ENCODE measurements at places on chromosomes 12 and 14.

DNA sequence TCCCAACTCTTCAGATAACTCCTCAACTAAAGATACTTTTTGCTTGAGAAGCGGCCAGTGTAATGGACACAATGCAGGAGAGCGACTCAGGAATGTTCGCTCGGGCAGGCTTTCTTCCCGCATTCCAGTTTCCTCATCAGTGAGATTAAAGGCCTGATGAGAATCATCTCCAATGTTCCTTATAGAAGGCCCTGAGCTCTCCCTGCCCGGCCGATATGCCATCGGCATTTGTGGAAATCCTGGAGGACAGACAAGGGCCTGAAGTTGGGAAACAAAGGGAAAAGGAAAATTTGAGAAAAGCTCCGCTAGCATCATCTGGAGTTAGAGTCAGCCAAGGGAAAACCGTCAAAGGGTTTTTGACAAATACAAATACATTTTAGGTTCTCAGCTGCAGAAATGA lies 38.0 kb upstream of the FOXN3 start:
- no peak for DNase-seq

DNA sequence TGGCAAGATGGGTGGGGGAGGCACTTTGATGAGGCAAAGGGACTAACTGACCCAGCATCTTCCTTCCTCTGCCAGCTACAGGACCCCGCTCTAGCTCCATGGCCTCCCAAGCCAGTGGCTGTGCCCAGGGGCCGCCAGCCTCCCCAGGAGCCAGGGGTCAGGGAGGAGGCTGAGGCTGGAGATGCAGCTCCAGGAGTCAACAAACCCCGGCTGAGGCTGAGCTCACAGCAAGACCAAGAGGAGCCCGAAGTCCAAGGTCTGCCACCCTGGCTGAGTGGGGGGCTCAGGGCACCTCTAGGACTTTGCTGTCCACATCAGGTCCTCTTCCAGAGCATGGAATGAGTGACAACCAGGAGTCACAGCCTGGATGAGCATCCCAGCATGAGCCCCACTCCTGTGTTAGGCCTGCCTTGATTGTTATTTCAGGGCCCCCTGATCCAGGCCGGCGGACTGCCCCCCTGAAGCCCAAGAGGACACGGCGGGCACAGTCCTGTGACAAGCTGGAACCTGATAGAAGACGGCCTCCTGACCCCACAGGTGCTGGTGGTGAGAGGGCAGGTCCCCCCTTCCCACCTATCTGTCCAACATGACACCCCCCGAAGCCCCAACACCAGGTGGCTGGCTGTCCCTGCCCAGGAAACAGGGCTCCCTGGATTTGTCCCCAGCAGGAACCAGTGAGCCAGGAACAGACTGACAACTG lies 2.5 kb upstream of the CPNE6 start:
- no peak for DNase-seq

DNA sequence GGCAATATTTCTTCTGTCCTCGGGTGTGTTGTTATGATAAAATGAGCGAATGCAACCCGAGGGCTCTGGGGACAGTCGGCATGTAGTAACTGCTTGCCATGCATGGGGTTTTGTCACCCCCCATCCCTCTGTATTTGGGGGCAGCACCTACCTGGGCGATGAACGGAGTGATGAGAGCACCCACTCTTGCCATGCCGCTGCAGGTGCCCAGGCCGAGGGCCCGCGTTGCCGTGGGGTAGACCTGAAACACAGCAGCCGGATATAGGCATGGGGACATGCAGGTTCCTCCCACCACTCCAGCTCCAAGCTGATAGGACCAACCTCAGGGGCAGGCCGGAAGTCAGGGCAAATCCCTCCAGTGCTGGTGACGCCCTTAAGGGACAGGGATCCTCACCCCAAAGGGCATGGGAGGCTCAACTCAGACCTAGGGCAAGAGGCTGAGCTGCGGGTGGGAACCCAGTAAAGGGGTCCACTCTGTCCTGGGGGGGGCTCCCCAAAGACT lies 35.8 kb downstream of the DAO start:
- no peak for DNase-seq

DNA sequence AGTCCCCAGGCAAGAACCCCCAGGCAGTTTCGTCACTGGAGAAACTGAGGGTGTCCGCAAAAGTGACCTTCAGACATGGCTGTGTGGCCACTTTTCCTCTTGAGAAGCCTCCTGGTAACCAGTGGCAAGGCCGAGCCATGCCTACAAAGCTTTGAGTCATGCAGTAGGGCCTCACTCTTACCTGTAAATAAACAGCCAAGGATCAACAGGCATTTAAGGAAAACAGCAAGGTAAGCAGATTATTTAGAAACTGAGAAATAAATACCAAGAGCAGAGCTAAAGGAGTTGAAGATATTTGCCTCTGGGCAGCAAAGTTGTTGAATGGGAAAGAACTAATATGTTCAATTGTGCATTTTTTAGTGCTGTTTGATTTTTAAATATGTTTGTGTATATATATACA lies 141.0 kb upstream of the BCL2L14 start:
- DNase-seq = no peak

DNA sequence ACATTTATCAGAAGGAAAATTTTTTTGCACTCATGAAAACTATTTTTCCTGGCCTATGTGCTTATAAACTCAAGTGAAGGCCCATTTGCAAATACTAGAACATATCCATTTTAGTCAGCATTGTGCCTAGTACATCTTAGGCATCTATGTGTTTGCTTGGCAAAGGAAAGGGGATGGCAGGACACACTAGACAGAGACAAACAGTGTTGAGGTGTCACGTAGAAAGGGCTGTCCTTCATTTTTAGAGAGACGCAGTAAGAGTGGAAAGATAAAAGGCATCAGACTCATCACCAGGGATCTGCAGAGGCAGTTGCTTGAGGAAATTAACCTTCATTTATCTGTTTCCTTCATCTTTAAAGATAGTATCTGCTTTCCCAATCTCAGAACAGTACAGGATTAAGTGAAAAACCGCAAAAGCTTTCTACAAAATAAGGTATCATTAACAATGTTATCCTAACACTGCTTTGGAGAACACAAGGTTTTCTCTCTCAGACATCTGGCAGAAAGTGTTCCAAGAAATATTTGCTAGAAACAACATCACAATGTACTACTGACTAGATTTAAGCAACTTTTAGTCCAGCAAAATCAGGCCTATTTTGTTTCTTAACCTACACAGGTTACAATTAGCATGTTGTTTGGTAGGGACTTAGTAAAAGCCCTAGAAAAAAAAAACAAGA lies 2.0 kb downstream of the YBX3 start:
- DNase-seq = no peak

- DNase-seq = no peak
Measured at GRCh38 chr14:34053666-34054065, 102.8 kb upstream of the EGLN3 start.

DNA sequence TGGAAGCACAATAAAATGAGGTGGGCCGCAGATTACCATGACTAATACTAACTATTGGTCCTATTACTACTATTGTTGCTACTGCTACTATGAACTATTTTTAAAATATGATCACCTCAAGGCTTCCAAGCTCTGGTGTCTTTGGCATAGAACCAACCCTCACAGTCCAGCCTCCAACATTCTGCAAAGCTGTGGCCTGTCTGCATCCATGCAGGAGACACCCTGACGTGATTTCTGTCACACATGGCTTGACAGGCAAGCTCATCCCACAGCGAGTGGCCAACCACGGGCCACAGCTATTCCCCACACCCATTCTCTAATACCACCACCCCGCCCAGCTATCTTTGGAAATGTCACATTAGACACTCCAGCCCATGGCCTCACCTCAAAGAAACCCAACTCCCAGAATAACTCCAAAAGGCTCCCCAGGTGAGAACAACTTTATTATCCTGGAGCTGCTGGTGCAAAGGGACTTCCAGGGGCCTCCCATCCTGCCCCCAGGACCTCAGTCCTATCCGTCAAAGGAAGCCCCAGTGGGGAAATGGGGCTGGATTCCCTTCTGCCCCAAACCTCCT lies 14.4 kb downstream of the ISCU start:
- DNase-seq = no peak

DNA sequence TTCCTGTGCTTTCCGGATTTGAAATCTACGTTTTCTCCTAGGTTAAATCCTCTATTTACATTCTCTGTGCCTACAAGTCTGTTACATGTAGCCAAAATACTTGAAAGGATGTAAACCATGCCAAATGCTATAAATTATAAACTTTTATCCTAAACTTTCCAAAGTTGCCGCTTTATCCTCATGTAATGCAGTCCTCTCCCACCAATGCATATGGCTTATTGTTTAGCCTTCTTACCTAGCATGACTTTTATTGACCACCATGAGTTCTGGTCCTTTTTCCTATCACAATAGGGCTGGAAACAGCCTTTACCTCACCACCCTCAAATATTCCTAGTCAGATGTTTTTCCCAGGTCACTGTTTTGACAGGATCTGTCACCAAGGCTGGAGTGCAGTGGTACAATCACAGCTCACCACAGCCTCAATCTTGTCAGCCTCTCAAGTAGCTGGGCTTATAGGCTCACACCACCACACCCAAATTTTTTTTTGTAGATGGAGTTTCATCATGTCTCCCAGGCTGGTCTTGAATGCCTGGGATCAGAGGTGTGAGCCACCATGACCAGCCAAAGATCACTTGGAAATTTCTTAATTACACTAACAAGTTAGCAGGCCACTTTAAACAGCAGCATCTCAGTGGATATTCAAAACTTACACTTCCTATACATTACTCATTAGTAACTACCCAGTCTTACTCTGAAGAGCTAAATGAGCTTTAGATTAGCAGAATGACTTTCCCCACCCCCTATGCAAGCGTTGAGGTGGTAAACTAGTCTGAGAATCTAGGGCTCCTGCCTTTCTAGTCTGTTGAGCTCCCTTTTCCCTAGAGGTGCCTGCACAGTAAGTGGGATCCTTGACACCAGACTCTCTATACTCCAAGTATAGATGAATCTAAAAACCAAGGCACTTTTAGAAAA lies 4.1 kb downstream of the TUBA1B start:
- DNase-seq = no peak

DNA sequence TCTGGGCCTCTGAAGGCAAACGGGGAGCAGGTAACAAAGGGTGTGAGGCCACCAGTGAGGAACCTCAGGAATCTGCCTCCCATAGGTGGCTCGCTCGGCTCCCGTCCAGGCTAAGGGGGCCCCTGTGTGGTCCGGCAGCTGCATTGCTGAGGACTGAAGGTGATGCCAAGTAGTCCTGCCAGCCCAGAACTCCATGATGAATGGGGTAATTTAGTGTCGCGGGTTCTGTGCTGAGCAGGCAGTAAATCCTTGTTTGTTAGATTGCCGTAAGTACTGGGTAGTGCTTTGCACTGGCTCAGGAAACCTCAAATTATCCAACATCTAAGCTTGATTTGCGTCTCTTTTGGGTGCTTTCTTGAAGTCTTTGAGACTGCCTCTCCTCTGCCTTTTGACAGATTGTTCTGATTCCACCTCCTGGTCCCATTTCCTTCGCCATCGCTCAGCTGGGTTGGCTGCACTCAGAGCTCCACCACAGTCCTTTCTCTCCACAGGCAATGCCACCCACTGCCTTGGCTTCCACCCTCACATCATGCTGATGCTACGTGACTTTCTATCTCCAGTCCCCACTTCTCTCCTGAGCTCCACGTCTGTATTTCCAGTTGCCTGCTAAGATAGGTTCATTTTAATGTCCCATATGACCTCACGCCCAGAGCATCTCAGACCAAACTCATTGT lies 392.0 kb downstream of the FUT8 start:
- no peak for DNase-seq

- DNase-seq = no peak
Measured at GRCh38 chr14:20470603-20470901, 1.3 kb downstream of the PNP start.

DNA sequence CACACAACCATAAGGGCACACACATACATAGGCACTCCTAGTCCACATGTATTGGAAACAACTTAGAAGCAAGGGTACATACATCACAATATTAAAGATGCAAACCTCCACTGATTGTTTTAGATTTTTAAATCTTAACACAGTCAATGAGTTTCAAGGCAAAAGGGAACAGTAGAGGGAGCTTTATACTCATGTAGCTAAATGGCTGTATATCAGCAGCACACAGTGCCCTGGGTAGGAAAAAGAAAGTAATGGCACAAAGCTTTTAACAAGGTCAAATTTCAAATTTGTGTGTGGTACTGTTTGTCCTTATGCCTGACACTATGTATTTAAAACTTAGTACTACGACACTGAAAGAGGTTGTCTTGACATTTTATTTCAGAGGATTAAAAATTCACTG lies 262.0 kb downstream of the MED13L start:
- DNase-seq = no peak

- DNase-seq = no peak
Measured at GRCh38 chr14:93121030-93121834, 5.5 kb upstream of the ITPK1 start.

DNA sequence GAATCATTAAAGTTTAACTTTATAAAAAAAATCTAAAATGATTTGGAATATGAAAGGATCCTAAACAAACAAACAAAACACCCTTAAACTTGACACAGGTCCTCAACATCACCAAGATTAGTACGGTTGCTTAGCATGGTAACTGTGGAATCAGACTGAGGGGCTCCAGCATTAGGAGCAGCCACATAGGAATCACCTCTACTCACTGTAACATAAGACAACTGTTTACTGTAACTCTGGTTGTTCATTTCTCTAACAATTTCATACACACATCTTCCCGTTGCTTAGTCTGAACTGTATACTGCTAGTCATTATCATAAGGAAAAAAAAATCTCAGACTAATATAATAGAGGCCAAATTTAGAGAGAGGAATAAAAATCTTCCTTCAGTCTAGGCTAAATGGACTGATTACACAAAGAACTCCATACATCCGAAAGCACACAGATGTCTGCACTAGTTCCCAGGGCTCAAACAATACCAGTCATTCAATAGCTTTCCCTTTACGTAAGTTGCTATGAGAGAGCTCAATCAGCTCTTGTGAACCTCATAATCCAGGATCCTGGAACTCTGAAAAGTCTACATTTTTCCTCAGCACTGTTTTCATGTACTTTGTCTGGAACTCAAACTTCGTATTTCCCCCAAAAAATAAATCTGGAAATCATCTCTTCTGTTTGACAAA lies 26.0 kb downstream of the LRP6 start:
- no peak for DNase-seq

DNA sequence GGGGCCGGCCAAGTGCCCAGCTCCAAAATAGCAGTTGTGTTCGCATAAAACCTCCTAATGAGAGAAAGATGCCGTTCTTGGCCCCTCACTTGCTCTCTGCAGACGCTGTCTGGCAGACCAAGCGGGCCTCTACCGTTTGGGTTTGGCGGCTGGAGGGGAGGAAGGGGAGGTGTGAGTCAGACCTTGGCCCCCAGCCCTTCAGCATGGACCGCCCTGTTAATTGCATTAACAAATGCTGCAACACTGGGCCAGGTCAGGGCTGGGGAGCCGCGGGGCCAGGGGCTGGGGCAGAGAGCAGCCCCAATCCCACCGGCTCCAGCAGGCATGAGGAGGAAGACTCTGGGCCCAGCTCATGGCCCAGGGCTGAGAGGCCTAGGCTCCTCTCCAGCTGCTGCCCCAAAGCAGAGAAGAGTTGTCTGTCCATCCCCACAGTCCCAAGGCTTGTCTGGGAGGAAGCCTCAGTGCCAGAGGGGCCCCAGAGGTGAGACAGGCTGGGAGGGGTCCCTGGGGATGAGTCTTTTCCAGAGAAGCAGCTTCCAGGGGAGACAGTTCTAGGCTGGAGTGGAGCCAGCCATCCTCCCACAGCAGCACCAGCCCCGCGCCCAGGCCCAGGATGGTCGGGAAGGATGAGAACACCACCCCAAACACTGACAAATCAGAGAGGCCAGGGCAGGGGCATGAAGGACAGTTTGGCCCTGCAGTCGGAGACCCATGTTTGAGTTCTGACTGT lies 16.9 kb downstream of the LTBP2 start:
- DNase-seq = no peak

- DNase-seq = no peak
Measured at GRCh38 chr14:61698206-61698980, 3.1 kb downstream of the HIF1A start.

Data from stimulated activated CD4-positive, alpha-beta T cell treated with anti-CD3 and anti-CD28 coated beads, TNF-alpha, amount 100 ng/mL, for 24 hours (primary cell).